ENCODE measurements at places on chromosomes 7 and 10.

GRCh38 chr7:13717031-13717430 is 272.4 kb downstream of the ETV1 start:
- DNase-seq, result no peak

DNA sequence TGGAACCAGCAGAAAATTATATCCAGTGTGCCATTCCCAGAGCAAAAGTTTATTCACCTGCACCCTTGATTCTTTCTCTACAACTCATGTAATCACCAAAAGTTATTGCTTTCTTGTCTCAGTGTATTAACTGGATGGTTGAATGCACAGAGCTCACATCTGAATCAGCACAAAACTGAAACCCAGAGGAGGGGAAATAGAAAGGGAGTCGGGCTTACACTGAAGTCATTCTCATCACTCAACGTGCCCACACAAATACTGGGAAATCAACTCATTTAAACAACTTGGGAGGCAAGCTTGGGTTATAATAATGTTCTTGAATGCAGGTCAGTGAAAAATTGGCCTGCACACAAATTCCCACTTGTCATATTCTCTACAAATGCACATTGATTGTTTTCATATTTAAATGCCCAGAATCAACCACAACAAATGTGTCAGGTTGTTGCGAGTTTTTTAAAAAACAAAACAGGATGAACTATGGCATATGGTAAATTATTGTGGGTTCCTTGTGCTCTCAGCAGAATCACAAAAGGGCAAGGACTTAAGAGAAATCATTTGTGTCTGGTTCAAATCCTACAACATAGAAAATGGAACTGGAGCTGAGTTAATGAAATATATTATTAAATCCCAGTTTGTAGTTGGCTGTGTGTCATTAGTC is 125.9 kb upstream of the NOBOX start:
- no peak for DNase-seq

- no peak for DNase-seq
These were observed 210.5 kb downstream of the SEMA3A start for GRCh38 chr7:83984076-83984475.

- no peak for DNase-seq
These were observed 227.4 kb downstream of the CELF2 start for GRCh38 chr10:11245095-11245479.

GRCh38 chr10:71539442-71540118 is 142.9 kb downstream of the CDH23 start:
- DNase-seq, result no peak

DNA sequence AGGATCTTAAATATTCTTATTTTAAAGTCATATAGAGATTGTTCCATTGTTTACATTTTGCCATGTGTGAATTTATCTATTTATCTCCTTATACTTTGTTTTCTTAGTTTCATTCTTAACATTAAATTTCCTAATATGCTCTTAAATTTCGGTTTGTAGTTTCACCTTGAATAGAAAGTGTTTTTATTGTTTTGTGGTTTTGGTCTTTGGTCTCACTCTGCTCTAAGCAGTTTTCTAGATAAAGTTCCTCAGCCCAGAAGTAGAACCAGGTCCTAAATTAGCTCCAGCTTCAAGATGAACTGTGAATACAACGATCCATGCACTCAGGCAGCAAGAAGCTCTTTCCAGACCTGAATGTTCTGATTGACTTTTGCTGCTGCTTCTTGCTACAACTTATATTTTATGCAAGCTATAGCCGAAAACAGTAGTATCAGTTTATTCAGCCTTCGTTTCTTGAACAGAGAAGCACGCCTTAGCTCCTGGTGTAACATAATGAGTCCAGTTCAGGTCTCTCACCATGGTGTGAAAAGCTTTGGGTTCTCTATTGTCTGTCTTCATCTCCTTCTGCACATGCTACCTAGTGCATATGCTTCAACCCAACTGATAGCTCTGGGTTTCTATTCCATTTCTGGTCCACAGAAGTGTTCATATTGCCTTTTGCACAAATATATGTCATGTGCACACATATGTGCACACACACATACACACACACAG is 95.3 kb downstream of the SEM1 start:
- DNase-seq, result no peak

- DNase-seq, result no peak
These were observed 577.5 kb downstream of the GLRX3 start for GRCh38 chr10:130713731-130714130.

- no peak for DNase-seq
These were observed 45.1 kb upstream of the NPTX2 start for GRCh38 chr7:98571986-98572385.

- DNase-seq, result no peak
These were observed 90.8 kb upstream of the EEPD1 start for GRCh38 chr7:36062154-36062815.
